Transverse colon (tissue), 4 donors: ENCODE measurements at places on chromosomes 5 and 9. TPM values are rescaled to one million over a fixed set of nuclear protein-coding genes. Genes with fewer than 3 reads are reported as not detected.
A peak's percentile ranks its signal among the peaks of the same experiment; 100 is the strongest.

GKAP1 gene
- total RNA-seq = 1.5 TPM

MEIKIN gene
- total RNA-seq = not detected

- peak overlapping the region; percentile 93 for H3K4me3 ChIP-seq
- peaks cover 52% of the 10 kb centered on the region for H3K4me1 ChIP-seq
- DNase-seq = peak; percentile 42
- H3K27me3 ChIP-seq = no peaks in the 10 kb centered on the region
- H3K36me3 ChIP-seq = no peaks in the 10 kb centered on the region
- H3K27ac ChIP-seq = peak overlapping the region; percentile 99
Measured at GRCh38 chr9:92763721-92764380, 782 bp downstream of the BICD2 start.

ABO gene
- total RNA-seq = 165 TPM

TAF11L4 gene
- total RNA-seq = not detected

FUBP3 gene
- total RNA-seq = 20.7 TPM

OLFM1 gene
- 3.7 TPM for total RNA-seq

DNA sequence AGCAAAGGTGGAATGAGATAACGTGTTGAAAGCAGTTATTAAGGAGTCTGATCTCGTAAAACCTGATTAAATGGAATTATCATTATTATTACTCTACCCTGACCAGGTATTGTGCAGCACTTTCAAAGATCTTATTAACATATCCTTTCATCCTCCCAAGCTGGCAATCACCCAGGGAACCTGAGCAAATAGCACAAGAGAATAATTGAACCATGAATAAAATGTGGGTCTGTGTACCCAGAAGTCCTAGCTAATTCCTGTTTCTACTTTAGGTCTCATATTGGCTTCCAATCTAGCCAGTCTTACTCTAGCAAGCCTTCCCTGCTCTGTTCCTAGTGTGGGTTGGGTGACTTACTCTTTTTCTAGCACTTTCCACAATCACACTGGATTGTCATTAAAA is 162.2 kb upstream of the STK32A start:
- H3K36me3 ChIP-seq = no peaks in the 10 kb centered on the region
- no peaks in the 10 kb centered on the region for H3K27me3 ChIP-seq
- H3K4me1 ChIP-seq = no peaks in the 10 kb centered on the region
- DNase-seq = no peak
- no peak overlapping the region for H3K27ac ChIP-seq

DNA sequence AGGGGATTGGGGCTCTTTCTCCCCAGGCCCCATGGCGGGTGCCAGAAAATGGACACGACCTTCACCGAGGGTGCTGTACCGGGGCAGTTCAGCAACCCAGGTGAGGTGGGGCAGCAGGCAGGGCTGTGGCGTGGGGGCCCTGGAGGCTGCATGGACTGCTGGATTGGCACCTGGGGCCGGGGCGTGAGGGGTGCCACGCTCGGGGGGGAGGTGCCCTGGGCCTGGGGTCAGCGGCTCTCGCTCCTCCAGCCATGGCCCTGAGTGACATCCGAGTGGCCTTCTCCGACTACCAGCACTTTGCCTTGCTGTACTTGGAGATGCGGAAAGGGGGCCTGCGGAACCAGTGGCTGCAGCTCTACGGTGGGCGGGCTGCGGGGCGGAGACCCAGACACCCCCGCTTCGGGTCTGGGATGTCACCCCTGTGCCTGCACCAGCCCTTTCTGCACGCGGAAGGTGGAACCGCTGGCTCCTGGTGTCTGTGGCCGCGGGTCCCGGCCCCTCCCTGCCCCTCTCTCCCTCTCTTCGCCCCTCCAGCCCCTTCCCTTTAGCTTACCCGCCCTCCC is 1.8 kb downstream of the LCNL1 start:
- no peak overlapping the region for H3K27ac ChIP-seq
- H3K4me1 ChIP-seq = no peaks in the 10 kb centered on the region
- DNase-seq = no peak
- peaks cover 45% of the 10 kb centered on the region for H3K27me3 ChIP-seq
- no peaks in the 10 kb centered on the region for H3K36me3 ChIP-seq

GRCh38 chr5:135095871-135096270 is 61.8 kb upstream of the PITX1 start:
- no peak for DNase-seq
- H3K4me3 ChIP-seq = no peak overlapping the region
- H3K27ac ChIP-seq = no peak overlapping the region
- no peaks in the 10 kb centered on the region for H3K27me3 ChIP-seq
- no peaks in the 10 kb centered on the region for H3K4me1 ChIP-seq

TAF11L6 gene
- total RNA-seq = not detected

DNA sequence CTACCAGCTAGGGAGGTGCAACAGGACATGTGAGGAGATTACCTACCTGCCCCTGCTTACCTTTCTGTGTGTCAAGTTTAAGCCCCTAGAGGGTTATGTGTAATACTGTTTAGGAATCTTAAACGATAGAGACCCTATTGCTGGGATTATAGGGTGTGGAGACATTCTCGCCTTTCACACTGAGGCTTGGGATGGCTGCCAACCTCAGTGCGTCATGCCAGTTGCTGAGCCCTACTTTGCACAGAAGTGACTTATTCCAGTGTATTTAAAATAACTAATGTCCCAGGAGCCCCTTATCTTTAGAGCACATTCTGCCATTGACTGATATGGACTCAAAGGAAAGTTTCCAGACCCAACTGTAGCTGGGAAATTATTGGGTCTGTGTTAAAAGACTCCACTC is 76.6 kb upstream of the XPA start:
- no peaks in the 10 kb centered on the region for H3K36me3 ChIP-seq
- peaks cover 15% of the 10 kb centered on the region for H3K27me3 ChIP-seq
- peak; percentile 65 for DNase-seq
- H3K4me3 ChIP-seq = no peak overlapping the region
- H3K4me1 ChIP-seq = no peaks in the 10 kb centered on the region

PCDHA10 gene
- 0.68 TPM for total RNA-seq

PIP5KL1 gene
- total RNA-seq = not detected

LCN15 gene
- 6.4 TPM for total RNA-seq

DNA sequence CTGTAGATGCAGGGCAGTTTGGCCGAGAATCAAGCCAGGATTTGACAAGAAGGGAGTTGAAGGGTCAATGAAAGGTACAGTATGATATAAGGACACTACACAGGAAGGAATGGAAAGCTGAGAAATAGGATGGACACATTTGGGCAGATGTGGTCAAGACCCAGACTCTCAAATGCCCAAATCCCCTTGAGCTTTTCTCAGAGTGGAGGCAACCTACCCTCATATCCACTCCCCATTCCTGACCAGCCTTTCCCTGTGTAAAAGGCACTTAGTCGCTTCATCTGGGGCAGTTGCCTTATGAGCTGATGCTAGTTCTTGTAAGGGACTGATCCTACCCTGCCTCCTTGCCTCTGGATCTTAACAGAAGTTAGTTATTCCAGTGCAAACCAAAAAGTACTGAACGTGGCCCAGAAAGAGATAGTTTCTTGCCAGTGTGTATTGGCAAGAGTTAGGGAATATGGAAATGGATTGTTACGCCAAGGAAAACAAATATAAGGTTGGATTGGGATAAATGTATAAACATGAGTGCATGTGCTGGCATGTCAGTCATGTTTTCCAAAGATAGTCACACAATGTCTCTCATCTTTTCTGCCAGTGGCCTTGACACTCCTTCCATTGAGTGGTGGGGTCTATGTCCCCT is 4.1 kb upstream of the MCCC2 start:
- H3K4me3 ChIP-seq = no peak overlapping the region
- H3K27me3 ChIP-seq = no peaks in the 10 kb centered on the region
- no peak for DNase-seq
- no peaks in the 10 kb centered on the region for H3K36me3 ChIP-seq

SLC46A2 gene
- total RNA-seq = not detected

DNA sequence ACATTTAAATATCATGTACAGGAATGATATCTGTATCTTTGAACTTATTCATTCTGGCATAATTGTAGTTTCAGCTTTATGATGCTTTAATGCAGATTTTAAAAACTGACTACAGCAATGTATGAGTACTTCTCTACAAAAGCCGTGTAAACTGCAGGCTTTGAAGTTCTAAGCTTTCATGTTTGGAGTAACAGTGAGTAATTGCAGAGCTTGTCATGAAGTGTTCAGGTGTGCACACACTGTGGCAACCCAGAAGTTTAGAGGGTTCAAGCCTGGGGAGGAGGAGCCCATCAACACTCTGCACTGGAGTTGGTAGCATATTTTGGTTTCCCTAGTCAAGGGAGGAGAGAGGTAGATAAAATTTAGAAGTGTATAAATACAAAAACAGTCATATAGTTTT is 130.9 kb downstream of the CD180 start:
- H3K36me3 ChIP-seq = no peaks in the 10 kb centered on the region
- no peak overlapping the region for H3K27ac ChIP-seq
- no peaks in the 10 kb centered on the region for H3K4me1 ChIP-seq
- DNase-seq = no peak

DNA sequence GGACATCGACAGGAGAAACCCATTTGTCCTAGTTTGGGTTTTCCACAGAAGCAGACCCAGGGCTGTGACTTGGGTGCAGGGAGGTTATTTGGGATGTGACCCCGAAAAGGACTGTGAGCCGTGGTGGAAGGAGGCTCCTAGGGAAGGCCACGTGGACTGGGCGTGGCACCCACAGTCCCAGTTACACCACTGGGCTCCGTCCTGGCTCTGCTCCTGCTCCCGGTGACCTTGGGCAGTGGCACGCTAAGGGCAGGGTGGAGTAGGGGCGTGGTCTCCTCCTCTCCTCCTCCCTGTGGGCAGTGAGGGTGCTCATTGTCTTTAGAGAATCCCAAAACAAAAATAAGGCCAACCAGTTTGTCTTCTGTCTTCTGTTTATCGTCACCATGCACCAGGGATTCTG is 190.1 kb downstream of the GADD45G start:
- peak; percentile 32 for DNase-seq
- H3K27ac ChIP-seq = no peak overlapping the region
- H3K36me3 ChIP-seq = no peaks in the 10 kb centered on the region
- H3K4me3 ChIP-seq = no peak overlapping the region
- H3K27me3 ChIP-seq = no peaks in the 10 kb centered on the region
- H3K4me1 ChIP-seq = no peaks in the 10 kb centered on the region

IL11RA gene
- 33.5 TPM for total RNA-seq

CKMT2 gene
- total RNA-seq = 7.1 TPM

- no peak for DNase-seq
- H3K36me3 ChIP-seq = no peaks in the 10 kb centered on the region
- no peaks in the 10 kb centered on the region for H3K27me3 ChIP-seq
- H3K4me3 ChIP-seq = no peak overlapping the region
- peaks cover 13% of the 10 kb centered on the region for H3K4me1 ChIP-seq
Measured at GRCh38 chr5:142725231-142726187, 39.6 kb upstream of the FGF1 start.

ANAPC2 gene
- 37.5 TPM for total RNA-seq

DNA sequence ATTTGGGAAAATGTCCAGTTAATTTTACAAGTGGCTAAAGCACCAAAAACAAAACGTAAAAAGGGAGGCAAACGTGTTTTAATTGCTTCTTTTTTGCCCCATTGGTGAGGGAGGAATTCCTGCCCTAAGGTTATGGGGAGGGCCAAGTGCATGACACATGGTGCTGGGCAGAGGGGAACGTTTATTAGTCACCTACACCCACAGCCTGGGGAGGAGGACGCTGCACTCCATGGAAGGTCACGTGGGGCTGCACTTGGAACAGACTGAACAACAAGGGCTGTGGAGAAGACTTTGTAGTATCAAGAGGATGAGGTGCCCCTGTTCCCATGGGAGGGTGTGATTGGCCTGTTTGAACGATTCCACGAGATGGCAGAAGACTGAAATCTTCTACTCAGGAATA is 13.7 kb upstream of the ADAMTS16 start:
- DNase-seq = no peak
- H3K27ac ChIP-seq = no peak overlapping the region
- no peaks in the 10 kb centered on the region for H3K27me3 ChIP-seq
- H3K36me3 ChIP-seq = no peaks in the 10 kb centered on the region
